ENCODE measurements at places on chromosomes 4 and X. TPM values are rescaled to one million over a fixed set of nuclear protein-coding genes. Genes with fewer than 3 reads are reported as not detected.

- no peak overlapping the region for H3K4me3 ChIP-seq
- H3K36me3 ChIP-seq, result no peaks in the 10 kb centered on the region
- DNase-seq, result no peak
- H3K4me1 ChIP-seq, result no peaks in the 10 kb centered on the region
- no peaks in the 10 kb centered on the region for H3K27me3 ChIP-seq
These were observed 36.7 kb downstream of the SLC9A6 start for GRCh38 chrX:136021903-136022302.

DNA sequence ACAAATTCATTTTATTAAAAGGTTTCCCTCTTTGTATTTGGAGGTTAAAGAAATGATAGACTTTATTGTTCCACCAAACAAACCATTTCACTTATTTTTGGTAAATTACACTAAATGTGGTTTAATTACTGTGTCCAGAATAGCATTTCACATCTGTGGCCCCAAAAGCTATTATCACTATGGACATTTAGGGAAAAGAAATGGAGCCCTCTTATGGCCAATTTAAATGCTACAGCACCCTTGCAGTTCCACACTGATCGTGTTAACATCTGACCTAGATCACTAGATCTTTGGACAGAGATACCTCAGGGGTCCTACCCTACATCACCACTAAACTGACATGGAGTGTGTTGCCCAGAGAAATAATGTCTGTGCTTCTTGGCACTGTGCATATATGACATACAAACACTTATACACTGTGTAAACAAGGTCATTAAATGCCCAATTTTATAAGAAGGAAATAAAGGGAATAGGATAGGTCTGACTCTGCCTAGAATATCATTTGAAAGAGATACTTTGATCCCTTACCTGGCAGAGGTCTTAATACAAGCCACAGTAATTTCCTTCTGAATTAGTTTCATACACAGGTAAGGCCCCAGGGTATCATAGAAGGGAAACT, 163.9 kb downstream of the KDR start:
- no peaks in the 10 kb centered on the region for H3K27me3 ChIP-seq
- H3K4me1 ChIP-seq, result no peaks in the 10 kb centered on the region
- H3K4me3 ChIP-seq, result no peak overlapping the region

The JCHAIN gene
- 1.4 TPM for total RNA-seq

DNA sequence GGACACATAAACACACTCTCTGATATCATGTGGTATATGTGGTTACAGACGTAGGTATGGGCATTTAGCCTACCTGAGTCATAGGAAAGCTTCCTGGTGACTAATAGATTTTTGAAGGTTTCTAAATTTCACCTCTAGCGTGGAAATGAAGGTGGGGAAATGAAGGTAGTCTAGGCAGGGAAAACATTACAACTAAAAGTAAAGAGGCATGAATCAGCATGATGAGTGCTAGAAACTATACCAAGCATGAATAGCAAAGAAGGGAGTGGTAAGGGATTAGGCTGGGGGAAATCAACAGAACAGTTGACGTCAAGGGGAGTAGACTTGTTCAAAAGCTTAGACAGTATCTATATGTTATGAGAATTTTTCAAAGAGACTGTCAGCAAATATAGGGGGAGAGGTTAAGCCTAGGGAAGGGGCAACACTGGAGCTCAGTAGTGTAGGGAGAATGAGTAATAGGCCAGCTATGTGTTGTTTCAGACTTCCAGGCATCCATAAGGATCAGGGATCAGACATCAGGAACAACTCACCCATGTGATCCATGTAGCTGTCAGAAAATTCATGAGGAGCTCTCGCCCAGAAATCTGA, 279.3 kb upstream of the DIPK2B start:
- H3K27me3 ChIP-seq, result no peaks in the 10 kb centered on the region
- H3K4me1 ChIP-seq, result no peaks in the 10 kb centered on the region
- no peak overlapping the region for H3K4me3 ChIP-seq
- no peaks in the 10 kb centered on the region for H3K36me3 ChIP-seq
- DNase-seq, result no peak

DNA sequence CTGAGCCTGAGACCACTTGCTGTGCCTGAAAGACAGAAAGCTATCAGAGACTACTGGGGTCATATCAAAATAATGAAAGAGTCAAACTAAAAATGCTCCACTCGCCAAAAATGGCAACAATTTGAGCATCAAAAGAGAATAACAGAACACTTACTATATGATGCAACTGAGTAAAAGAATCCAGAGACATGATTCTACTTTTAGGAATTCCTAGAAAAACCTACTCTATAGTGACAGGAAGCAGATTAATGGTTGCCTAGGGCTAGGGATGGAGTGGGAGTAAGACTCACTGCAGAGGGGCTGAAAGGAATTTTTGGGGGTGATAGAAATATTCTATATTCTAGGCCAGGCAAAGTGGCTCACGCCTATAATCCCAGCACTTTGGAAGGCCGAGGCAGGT, 29.4 kb upstream of the SLAIN2 start:
- no peak overlapping the region for H3K4me3 ChIP-seq
- H3K27me3 ChIP-seq, result no peaks in the 10 kb centered on the region
- no peak overlapping the region for H3K27ac ChIP-seq
- no peak for DNase-seq
- H3K36me3 ChIP-seq, result no peaks in the 10 kb centered on the region

DNA sequence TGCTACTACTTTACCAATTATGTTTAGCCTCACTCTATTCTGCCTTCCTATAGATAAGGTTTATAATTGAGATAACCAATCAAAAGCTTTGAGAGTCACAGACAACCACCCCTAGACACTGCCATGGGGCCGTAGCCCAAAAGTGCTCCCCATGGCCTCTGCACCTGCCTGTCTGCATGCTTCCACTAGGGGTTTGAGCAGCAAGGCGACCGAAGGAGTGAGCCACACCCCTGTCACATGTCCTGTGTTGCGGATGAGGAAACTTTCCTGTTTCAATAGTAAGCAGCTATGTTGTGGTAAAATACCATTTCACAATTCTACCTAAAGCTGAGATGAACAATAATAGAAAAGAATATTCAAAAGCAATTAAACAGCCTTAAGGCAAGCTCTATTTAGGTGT, 856.0 kb upstream of the FRG1 start:
- H3K36me3 ChIP-seq, result no peaks in the 10 kb centered on the region
- H3K4me1 ChIP-seq, result no peaks in the 10 kb centered on the region
- no peaks in the 10 kb centered on the region for H3K27me3 ChIP-seq
- DNase-seq, result no peak
- H3K27ac ChIP-seq, result no peak overlapping the region

The PRR32 gene
- total RNA-seq, result not detected

DNA sequence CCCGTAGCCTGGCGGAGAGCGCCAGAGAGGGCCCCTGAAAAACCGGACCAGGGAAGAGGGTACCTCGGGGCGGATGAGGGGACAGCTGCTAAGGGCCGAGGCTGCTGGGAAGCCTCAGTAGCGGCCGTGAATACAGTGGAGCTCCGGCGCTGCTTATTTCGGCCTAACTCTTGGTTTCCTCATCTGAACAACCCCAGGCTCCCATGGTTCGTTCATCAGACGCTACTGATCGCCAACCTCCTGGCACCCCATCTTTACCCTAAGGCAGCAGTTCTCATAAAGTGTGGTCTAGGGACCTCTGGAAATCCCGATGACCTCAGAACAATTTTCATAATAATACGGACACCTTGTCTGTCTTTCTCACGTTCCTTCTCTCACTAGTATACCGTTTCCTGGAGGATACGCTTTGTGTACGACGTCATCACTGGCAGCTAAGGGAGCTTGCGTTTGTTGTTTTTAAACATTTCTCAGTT, 645 bp upstream of the RAB28 start:
- no peaks in the 10 kb centered on the region for H3K4me1 ChIP-seq
- no peaks in the 10 kb centered on the region for H3K27me3 ChIP-seq
- peak overlapping the region; percentile 91 for H3K4me3 ChIP-seq
- DNase-seq, result no peak
- H3K27ac ChIP-seq, result no peak overlapping the region
- no peaks in the 10 kb centered on the region for H3K36me3 ChIP-seq

DNA sequence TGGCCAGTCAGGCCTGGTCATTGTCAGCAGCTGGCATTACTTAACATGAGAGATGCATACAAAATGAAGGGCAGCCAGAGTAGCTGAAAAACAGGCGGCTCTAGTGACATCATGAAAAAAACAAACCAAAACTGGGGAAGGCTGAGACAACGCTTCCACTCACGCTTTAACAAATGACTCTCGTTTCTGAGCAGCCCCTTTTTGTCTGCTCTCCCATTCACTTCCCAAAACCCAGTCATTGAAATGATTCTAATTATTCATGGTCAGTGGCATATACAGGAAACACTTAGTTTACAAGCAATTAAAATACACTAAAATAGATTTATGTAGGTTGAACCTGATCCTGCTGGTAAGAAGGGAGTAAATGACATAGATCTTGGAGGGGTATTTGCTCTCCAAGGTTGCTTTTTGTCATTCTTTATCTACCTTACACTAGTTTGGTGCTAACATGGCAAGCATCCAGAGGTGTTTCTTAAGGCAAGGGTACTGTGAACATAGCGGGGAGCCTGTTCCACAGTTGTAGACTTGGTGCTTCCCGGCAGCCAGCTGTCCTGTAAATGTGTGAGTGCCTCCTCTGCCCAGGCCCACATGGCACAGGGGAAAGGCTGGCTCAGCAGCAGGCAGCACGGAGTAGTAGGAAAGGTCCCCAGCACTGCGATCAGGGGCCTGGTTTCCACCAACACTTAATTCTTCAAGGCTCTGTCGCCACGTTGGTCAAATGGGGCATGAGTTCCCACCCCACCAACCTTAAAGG, 61.2 kb upstream of the CITED1 start:
- no peak overlapping the region for H3K27ac ChIP-seq
- H3K27me3 ChIP-seq, result no peaks in the 10 kb centered on the region
- H3K4me3 ChIP-seq, result no peak overlapping the region
- no peak for DNase-seq

DNA sequence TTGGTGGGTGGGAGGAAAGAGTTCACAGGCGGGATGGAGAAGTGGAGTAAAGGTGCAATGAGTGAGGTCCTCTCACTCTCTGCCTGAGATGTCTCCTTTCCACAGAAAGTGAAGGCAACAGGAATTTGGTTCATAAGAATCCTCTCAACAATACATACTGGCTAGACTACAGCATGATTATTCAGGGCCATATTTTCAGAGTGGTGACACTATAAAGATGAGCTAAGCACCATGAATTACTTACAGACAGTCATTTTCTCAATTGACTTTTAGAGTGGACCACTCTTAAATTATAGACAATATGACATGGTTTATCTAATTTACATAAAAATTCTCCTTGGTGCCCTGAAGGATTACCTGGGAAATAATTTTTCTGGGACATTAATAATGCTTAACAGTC, 286.1 kb upstream of the MAD2L1 start:
- DNase-seq, result no peak
- H3K4me3 ChIP-seq, result no peak overlapping the region
- no peak overlapping the region for H3K27ac ChIP-seq
- H3K4me1 ChIP-seq, result no peaks in the 10 kb centered on the region
- H3K36me3 ChIP-seq, result no peaks in the 10 kb centered on the region
- no peaks in the 10 kb centered on the region for H3K27me3 ChIP-seq

The LNX1 gene
- total RNA-seq, result 2.1 TPM

DNA sequence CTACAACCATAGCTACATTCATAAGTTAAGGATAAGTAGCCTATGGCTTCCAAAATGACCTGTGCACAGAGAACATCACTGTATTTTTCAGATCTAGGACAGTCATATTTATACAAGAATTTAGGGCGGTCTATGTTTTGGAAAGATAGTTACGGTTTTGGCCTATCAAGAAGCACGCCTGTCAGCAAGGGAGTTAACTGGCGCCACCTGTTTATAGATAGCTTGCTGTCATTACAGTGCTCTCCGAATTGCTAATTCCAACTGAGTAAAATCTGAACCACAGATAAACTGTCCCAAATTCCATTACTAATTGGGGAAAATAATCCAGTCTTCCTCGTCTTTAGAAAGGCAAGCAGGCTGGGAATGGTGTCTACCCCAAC, 646 bp downstream of the ABCB7 start:
- no peak overlapping the region for H3K27ac ChIP-seq
- H3K36me3 ChIP-seq, result no peaks in the 10 kb centered on the region
- no peak for DNase-seq
- no peaks in the 10 kb centered on the region for H3K27me3 ChIP-seq

DNA sequence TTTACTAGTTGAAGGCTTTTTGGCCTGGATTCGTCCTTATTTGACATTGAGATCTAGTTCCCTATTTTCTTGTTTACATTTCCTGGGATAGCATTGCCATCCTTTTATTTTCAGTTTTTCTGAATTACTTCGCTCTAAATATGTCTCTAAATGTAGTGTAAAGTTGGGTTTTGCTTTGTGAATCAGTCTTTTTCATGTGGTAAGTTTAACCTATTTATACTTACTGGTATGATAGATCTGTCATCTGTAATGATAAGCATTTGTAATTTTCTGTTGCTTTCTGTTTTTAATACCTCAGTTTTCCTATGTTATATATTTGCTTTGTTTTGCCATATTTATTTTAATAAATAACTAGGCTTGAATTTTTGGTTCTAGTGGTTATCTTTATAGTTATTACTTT, 6.7 kb downstream of the PDK3 start:
- no peak overlapping the region for H3K27ac ChIP-seq
- H3K36me3 ChIP-seq, result no peaks in the 10 kb centered on the region
- H3K4me3 ChIP-seq, result no peak overlapping the region
- no peak for DNase-seq
- peaks cover 1% of the 10 kb centered on the region for H3K4me1 ChIP-seq
- H3K27me3 ChIP-seq, result no peaks in the 10 kb centered on the region

The GLRA3 gene
- total RNA-seq, result not detected

- no peaks in the 10 kb centered on the region for H3K36me3 ChIP-seq
- no peak for DNase-seq
- no peak overlapping the region for H3K4me3 ChIP-seq
- no peaks in the 10 kb centered on the region for H3K4me1 ChIP-seq
These were observed 180.8 kb downstream of the FRMPD4 start for GRCh38 chrX:12319003-12319519.

GRCh38 chrX:107723511-107723910, 52.1 kb downstream of the TSC22D3 start:
- H3K27ac ChIP-seq, result no peak overlapping the region
- peaks cover 10% of the 10 kb centered on the region for H3K4me1 ChIP-seq
- DNase-seq, result no peak
- H3K4me3 ChIP-seq, result no peak overlapping the region
- H3K27me3 ChIP-seq, result no peaks in the 10 kb centered on the region

Data from ovary (tissue), 10 donors.